Astrocyte (in vitro differentiated cells and primary cell): ENCODE measurements at places on chromosomes 11 and 22.

DNA sequence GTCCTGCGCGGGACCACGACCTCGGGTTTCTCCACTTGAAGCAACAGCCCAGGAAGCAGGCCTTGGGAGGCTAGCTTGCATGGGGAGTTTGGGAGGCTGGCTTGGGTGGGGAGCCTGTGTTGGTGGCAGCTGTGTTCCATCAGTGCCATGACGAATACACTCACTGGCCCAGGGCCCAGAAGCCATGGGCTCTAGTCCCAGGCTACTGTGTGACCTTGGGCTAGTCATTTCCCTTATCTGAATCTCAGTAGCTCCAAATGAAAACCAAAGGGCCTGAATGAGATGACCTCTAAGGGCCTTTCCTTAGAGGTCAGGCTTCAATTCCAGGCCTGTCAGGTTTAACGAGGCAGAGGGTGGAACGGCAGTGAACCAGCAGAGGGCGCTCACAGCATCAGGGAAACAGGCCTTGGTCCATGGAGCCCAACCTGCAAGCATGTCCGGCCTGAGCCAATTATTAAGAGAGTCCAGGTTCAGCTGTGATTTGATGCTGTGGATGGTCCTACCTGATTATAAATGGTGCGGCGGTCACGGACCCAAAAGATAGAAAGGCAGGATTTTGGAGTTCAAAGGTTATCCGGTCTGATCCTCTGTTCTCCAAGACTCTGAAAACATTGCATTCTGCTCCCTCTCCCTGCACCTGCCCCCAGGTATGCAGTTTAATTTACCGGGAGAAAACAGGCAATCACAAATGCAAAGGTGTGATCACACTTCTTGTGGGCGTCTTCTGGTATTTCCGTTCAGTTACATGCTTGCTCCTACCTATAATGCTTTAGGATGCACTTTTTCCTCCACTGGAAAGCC, 15.9 kb downstream of the PTPN5 start:
- H3K27ac ChIP-seq = no peak overlapping the region
- H3K4me3 ChIP-seq = no peak overlapping the region
- peak; percentile 5 for DNase-seq
- peaks cover 4% of the 10 kb centered on the region for H3K27me3 ChIP-seq
- no peaks in the 10 kb centered on the region for H3K36me3 ChIP-seq
- H3K4me1 ChIP-seq = no peaks in the 10 kb centered on the region

GRCh38 chr11:100823360-100823759, 136.3 kb downstream of the ARHGAP42 start:
- peaks cover 8% of the 10 kb centered on the region for H3K4me1 ChIP-seq
- no peaks in the 10 kb centered on the region for H3K36me3 ChIP-seq
- DNase-seq = no peak
- H3K27me3 ChIP-seq = no peaks in the 10 kb centered on the region
- H3K4me3 ChIP-seq = no peak overlapping the region
- H3K27ac ChIP-seq = no peak overlapping the region

GRCh38 chr22:49992921-49993648, 19.5 kb downstream of the IL17REL start:
- no peak overlapping the region for H3K27ac ChIP-seq
- no peaks in the 10 kb centered on the region for H3K27me3 ChIP-seq
- H3K4me1 ChIP-seq = no peaks in the 10 kb centered on the region
- no peak overlapping the region for H3K4me3 ChIP-seq
- DNase-seq = no peak
- no peaks in the 10 kb centered on the region for H3K36me3 ChIP-seq

GRCh38 chr11:8813658-8814057, 97.3 kb upstream of the AKIP1 start:
- DNase-seq = peak; percentile 76
- H3K27ac ChIP-seq = peak overlapping the region; percentile 67
- peaks cover 51% of the 10 kb centered on the region for H3K4me1 ChIP-seq
- H3K27me3 ChIP-seq = no peaks in the 10 kb centered on the region
- H3K4me3 ChIP-seq = no peak overlapping the region

- no peaks in the 10 kb centered on the region for H3K36me3 ChIP-seq
- no peak overlapping the region for H3K27ac ChIP-seq
- no peak overlapping the region for H3K4me3 ChIP-seq
- no peaks in the 10 kb centered on the region for H3K27me3 ChIP-seq
- no peak for DNase-seq
Measured at GRCh38 chr11:70928854-70929598, 323.4 kb downstream of the SHANK2 start.

DNA sequence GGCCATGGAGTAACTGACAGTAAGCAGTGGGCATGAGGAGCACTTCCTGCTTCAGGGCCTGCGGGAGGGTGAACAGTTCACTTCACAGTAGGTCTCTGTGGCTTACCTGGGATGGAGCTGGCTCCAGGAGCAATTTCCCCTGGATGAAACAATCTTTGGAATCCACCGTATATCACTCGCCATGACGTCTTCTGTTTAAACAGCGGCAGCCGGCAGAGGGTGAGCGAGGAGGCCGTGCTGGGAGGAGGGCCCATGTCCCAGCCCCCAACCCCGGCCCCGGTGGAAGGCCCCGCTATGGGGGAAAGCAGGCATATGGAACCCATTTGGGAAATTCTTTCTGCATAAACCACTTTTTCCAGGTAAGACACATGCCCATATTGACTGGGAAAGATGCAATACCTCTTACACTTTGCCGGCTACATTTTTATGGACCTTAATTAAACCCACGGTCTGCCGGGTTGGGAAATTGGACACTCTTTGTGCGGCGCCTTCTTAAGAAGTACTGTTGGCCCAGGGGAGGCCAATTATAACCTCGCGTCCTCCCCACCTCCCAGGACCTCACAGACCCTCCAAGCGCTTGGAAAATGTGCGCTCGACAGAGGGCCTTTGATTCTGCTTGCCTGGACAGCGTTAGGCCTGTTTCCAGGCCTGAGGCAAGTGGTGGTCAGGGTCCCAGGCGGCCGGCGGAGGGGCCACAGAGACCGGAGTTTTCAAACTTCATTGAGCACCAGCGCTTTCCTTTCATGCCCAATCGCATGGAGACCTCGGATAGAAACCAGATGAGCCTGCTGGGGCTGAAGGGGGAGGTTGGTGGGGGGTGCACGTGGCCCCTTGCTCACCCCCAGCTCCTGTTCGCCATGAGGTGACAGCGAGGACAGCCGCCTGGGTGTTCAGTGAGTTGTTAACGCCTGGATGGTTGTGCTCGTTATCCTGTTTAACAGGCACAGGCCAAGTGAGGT, 40.4 kb downstream of the SMIM38 start:
- no peak for DNase-seq
- no peak overlapping the region for H3K4me3 ChIP-seq
- H3K4me1 ChIP-seq = peaks cover 10% of the 10 kb centered on the region
- no peak overlapping the region for H3K27ac ChIP-seq
- H3K36me3 ChIP-seq = no peaks in the 10 kb centered on the region

GRCh38 chr11:93997741-93998140, 23.4 kb upstream of the HEPHL1 start:
- H3K4me3 ChIP-seq = no peak overlapping the region
- no peaks in the 10 kb centered on the region for H3K36me3 ChIP-seq
- H3K27me3 ChIP-seq = no peaks in the 10 kb centered on the region
- H3K27ac ChIP-seq = no peak overlapping the region
- H3K4me1 ChIP-seq = peaks cover 5% of the 10 kb centered on the region

GRCh38 chr11:45922425-45923082, at the start of gene LARGE2:
LARGE2 (plus strand) TSS chr11:45922656; CDS start chr11:45922883, 227 bp downstream.
- H3K4me1 ChIP-seq = no peaks in the 10 kb centered on the region
- no peak within 1 kb of the TSS for H3K4me3 ChIP-seq
- peaks cover 30% of the 10 kb centered on the region for H3K27me3 ChIP-seq
- DNase-seq = no peak
- H3K27ac ChIP-seq = no peak within 1 kb of the TSS

DNA sequence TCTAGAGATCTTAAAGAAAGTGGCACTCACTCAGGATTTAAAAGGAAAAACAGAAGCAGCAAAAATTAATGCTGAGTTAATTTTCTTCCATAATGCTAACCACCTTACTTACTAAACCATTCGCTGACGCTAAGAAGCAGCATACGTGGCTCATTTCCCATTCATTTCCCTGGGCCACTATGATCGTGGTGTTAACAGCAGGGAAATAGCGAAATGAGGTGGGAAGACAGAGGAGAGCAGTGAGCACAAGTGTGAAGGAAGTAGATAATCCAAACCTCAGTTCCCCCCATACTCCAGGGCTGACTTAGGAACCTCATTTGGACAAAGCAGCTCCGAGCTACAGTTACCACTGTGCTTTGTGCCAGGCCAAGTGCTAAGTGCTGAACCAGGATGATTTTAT, 723.2 kb downstream of the OPCML start:
- no peak overlapping the region for H3K27ac ChIP-seq
- no peaks in the 10 kb centered on the region for H3K4me1 ChIP-seq
- no peak for DNase-seq

GRCh38 chr11:88695689-88696414, 358.3 kb upstream of the CTSC start:
- H3K27me3 ChIP-seq = no peaks in the 10 kb centered on the region
- no peak overlapping the region for H3K27ac ChIP-seq
- no peak overlapping the region for H3K4me3 ChIP-seq
- no peak for DNase-seq

DNA sequence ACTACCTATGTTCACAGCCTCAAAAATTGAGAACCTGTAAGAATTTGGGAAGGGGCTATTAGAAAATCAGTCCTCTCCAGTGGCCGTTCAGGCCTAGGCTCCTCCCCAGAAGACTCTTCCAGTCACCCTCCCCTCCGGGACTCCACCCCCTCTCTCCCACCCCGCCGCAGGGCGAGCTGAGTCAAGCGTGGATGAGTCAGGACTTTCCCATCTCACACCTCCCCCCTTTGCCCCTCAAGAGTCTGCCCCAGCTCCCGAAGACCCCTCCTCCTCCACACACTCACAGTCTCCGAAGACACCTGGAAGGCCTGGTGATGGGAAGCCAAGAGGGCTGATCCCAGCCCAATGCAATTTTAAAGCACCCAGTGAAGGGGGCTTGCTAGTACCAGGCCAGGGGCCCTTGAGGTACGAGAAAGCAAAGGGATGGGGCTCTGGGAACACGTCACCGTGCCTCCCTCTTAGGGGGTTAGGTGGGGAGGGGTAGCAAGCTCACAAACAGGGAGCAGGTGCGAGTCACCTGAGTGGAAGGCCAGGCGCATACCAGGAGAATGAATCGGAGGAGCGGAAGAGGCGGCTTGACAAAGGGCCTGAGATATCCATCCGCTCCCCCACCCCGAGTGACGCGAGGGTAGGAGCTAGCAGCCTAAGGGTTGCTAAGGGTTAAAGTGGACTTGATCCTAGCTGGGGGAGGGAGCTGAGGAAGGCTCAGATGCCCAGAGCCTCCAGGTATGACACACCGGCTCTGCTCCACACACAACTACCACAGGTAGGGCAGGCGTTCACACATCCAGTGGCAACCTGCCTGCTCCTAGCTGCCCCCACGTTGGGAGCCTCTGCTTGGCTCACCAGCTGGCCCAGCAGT, 13.6 kb downstream of the BCL9L start:
- DNase-seq = peak; percentile 89
- H3K27me3 ChIP-seq = no peaks in the 10 kb centered on the region
- H3K4me3 ChIP-seq = peak overlapping the region; percentile 31
- no peaks in the 10 kb centered on the region for H3K36me3 ChIP-seq
- H3K27ac ChIP-seq = peak overlapping the region; percentile 98

DNA sequence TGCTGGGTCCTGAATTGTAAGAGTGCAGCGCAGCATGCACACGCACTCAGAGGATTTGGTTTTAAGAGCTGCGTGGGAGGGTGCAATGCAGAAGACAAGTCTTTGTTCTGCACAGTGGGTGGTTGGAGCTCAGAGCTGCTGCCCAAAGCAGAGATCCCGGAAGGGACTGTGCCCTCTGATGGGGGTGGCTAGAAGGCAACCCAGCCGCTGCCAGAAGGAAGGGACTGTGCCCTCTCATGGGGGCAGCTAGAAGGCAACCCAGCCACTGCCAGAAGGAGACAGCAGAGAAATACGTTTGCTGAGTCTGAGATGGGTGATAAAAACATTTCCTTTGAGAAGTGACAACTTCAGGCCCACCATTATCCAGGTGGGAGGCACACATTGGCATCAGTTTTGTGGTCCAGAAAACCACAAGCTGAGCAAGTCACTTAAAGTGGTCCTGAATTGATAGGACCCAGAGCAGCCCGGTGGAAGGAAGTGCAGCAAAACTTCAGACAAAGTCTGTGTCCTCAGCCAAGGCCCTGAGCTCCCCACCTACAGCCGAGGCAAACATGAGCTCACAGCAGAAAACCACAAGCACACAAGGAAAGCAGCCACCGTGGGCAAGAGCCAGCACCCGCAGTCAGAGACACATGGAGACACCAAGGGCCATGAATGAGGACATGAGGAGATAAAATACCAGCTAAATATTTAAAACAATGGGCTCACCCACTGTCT, 4.3 kb downstream of the KRTAP5-6 start:
- no peaks in the 10 kb centered on the region for H3K36me3 ChIP-seq
- H3K4me1 ChIP-seq = peaks cover 4% of the 10 kb centered on the region
- no peak overlapping the region for H3K4me3 ChIP-seq
- H3K27ac ChIP-seq = no peak overlapping the region
- peaks cover 6% of the 10 kb centered on the region for H3K27me3 ChIP-seq
- no peak for DNase-seq
